AG04449 (cell line): ENCODE measurements at places on chromosomes 7 and 10.

DNA sequence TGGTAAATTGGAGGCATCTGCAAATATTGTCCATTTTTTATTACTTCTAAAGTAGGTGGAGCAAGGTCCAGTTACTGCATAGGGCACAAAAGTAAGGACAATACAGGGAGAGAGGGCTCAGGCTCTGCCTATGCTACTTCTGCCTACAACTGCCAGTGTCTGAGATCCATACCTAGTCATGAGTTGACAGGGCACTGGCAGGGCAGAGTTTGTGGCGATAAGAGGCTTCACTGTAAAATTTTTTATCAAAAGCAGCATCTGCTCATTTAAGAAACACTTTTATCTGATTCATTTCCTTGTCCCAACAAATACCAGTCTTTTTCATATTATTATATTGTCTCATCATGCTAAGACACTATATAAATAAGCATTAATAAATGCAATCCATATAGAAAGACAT lies 178.0 kb downstream of the LRRN3 start:
- no peak for DNase-seq

DNA sequence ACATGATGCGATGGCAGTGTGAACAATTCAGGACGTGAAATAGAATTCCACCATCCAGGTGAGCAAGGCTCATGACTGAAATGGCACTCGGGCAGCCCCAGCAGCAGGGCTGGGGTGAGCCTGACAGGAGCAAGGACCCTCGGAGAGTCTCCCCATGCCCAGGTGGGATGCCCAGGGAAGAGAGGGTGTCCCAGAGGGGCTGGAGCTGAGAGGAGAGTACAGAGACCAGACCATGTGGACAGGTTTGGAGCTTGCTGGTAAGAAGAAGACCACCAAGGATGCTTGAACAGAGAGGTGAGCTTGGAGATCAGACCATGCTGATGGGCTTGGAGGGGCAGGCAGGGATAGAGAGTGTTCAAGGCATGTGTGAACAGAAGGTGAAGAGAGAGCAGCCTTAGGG lies 83.3 kb downstream of the RAMP3 start:
- no peak for DNase-seq

DNA sequence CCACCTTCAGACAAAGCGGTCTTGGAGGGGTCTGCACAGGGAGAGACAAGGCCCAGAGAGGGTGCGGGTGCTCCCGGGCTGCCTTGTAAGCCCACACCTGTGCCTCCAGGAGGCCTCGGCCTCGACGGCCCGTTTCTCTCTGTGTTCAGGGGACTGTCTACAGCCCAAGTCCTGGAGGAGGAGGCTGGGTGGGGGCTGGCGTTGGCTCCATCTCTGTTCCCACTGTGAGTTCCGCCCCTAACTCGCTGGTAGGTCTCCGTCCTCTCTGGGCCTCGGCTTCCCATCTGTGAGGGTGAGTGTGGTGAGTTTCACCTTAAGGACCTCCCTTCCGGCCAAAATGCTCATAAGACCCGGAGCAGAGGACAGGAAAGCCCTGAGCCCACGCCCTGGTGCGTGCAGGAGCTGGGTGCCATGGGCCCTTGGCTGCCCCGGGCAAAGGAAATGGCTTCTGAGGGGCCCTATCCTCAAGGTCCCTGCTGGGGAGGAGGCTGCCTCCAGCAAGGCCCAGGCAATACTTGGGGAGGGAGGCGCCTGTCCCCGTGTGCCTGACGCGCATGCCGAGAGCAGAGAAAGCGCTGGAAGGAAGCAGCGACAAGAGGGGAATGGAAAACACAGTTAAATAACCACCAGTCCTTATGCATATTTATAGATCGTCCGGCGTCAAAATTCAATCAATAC lies 276.8 kb downstream of the ELFN1 start:
- DNase-seq: no peak

DNA sequence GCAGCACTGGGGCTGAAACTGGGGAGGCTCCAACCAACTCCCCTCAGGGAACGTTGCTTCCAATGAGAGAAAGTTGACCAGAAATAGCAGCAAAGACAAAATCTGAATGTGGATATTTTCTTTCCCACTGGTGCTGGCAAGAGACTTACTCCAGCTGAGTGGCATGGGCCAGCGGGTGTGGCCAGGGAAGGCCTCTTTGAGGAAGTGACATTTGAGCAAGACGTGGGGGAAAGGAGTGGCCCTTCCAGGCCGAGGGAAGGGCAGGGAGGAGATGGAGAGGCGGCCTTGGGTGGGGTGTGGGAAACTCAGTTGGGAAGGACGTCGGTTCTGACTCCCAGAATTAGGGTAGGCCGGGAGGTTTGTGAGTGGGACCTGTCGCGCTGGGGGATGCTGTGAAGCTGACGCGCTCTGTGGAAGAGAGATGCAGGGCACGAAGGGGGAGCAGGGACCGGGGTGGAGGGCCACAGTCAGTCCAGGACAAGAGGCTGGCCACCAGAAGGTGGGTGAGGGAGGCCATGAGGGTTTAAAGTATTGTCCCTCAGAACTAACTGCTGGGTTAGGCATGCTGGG lies 96.7 kb upstream of the IKZF1 start:
- no peak for DNase-seq

- DNase-seq: no peak
These were observed 143.9 kb downstream of the SH3PXD2A start for GRCh38 chr10:103711351-103711994.

DNA sequence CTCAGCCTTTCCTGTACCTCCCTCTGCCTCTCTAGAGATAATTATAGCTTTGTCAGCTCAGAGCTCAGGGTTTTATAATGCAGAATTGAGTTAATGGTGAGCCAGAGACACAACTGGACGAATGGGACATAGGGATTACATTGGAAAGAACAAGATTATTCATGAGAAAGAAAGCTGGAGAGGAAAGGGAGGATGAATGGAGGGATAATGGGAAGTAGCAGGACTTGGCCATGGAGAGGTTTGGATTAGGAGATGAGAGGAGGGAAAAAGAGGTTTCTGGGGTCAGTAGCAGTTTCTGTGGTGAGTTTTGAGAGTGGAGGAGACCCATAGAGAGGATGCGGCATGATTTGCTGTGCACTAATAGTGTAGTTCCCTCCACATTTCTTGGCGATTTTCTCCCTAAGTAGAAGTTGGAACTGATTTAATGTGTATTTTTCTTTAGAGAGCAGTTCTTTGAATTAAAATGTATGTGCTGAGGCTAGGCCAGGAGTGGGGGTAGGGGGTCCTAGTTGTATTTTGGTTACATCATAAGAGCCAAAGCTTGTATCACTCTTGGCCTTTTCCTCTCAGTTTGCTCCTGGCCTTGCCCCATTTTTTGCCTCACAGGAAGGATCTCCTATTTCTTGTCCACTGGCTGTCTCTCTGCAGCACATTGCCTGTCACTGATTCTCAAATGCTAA lies 107.4 kb downstream of the MKX start:
- DNase-seq: no peak

DNA sequence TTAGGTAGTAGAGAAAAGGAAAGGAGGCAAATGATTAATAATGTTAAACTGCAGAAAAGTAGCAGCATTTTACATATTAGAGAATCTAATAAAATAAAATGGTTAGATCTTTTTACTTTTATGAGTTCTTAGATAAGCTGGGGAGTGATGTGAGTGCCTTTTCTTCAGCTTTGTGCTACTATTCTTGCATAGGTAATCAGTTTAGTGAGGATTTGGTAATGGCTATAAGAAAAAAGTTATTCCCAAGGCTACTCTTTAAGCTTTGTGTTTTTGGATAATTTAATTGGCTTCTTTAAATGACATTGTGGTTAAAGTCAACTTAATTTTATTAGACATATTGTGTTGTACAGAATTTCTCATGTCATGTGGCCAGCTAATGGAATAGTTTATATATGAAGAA lies 3.7 kb downstream of the KCND2 start:
- no peak for DNase-seq

- DNase-seq: no peak
These were observed 73.8 kb upstream of the PAPSS2 start for GRCh38 chr10:87585565-87586514.

GRCh38 chr7:14023838-14024237 lies 34.4 kb upstream of the ETV1 start:
- no peak for DNase-seq

- DNase-seq: no peak
These were observed 23.0 kb upstream of the C7orf33 start for GRCh38 chr7:148567524-148567923.
